NCI-H526 (cell line): ENCODE measurements at places on chromosomes 1 and 21.

- no peak for DNase-seq
These were observed 7.5 kb upstream of the TOMM20 start for GRCh38 chr1:235136111-235136510.

GRCh38 chr1:164617377-164618201 lies 58.6 kb downstream of the PBX1 start:
- peak; percentile 42 for DNase-seq

- no peak for DNase-seq
These were observed 1.8 kb downstream of the RD3 start for GRCh38 chr1:211490038-211490678.

DNA sequence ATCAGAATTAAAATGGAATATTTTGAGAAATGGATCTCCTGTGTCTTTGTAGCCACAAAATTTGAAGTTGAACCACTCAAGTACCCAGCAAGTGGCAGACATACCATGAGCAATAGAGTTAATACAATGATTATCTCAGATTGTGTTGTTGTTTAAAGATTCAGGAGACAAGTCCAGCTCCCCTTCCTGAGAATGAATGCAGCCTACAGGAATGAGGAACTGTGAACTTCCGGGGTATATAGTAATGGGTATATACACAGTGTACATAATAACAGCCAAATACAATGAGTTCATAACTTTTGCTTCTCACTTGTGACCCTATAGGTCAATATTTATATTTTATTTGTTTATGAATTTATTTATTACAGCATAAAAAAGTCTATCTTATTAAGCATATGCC lies 445.0 kb downstream of the SETD4 start:
- no peak for DNase-seq

DNA sequence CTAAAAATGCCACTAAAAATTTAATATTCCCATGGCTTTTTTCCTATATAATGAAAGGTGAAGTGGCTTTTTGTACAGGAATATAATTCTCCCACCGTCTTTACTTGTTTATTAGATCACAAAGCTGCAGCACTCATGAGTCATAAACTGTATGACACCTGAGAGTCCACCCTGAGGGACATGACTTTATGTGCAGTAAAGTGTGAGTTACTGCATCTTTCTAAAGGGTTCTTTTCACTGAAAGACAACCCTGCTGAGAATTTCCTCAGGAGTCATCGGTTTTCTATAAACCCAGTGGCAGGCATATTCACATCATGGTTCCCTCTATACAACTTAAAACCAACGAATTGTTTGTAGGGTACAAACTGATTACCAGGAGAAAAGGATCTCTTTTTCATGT lies 77.4 kb downstream of the APP start:
- no peak for DNase-seq

DNA sequence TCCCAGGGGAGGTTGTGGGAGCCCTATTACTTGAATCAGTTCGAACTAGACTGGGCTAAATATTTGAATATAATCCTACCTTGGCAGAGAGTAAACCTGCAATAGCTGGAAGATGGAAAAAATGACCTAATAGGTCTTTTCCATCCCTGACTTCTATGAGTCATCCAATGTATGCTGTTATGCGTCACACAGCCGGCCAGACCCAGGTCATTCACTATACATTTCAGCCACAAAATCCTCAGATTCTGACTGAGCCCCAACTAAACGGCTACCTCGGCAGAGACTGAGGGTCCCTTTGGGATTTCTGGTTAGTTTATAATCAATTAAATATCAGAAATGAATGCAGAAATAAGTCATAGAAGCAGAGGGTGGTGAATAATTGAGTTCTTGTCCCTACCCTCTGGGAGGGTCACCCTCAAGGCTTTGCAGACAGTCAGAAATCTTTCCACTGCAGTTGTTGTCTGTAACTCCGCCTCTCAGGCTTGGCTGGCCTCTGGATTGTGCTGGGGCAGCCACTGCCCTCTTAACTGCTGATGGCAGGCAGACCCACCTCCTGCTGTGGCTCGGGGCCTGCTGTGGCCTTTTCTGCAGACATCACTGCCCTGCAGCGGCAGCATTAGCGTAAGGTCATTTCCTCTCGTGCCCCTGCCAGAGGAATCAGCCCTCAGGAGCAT lies 240.5 kb downstream of the TGFB2 start:
- DNase-seq, result no peak

DNA sequence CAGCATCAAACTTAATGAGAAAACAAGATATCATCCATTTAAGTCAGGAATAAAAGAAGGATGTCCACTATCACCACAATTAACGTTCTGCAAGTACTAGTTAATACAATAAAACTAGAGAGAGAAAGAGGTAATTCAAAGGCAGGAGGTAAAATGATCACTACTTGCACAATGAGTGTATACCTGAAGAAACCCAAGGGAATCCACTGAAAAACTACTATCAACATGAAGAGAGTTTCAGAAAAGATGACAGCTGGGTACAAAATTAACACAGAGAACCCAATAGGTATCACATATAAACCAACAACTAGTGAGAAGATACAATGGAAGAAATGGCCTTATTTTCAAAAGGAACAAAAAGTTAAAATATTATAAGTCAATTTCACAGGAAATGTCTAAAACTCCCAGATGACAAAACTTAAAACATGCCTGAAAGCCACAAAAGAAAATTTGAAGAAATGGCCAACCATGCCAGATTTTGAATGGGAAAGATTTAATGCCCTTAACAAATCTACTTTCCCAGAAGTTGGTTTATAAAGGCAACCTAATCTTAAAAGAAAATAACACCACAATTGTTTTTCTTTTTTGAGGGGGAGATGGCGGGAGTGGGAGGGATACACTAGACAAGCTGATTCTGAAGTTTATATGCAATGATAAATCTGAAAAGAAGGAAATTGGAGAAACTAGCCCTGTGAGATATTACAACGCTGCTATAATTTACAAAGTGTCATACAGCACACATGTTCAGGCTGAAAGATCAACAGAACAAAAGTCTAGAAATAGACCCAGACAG lies 17.8 kb downstream of the VPS26C start:
- DNase-seq, result no peak

DNA sequence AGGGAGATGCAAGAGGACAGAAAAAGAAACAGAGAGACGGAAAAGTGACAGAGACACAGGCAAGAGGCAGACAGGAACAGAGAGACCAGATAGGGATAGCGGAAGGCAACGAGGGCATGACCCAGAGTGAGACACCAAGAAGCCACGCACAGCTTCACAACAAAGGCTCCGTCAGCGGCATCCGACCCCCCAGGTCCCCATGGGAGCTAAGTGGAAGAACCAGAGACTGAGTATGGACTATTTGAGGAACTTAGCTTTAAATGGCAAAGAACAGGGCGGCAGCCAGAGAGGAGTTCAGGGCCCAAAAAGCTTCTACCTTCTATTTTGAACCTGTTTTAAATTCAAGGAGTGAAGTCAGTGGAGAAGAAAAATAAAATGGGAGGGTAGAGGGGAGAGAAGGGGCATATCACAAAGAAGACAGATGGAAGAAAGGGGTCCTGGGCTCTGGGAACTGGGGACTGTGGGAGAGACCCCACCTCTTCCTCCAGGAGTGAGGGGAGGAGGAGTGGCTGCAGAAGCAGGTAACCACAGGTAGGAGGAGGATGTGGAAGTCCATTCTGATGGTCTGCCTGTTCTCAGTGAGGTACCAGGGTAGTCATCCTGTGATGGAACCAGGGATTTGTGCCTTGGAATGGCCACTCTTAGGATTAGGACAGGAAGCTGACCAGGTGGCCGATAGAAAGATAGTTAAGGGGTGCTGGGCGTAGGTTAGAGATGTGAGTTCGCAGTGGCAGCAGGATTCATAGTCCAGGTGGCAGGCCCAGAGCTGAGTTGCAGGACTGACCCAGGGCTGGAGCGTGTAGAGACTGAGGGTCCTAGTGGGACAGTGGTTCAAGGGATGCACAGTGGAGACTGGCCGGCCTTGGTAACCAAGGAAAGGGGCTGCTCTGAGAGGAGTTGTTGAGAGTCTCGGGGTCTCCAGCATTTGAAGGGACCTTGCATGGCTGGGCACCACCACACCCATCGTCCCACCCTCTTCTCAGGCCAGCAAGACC lies 37.7 kb downstream of the CSMD2 start:
- no peak for DNase-seq

DNA sequence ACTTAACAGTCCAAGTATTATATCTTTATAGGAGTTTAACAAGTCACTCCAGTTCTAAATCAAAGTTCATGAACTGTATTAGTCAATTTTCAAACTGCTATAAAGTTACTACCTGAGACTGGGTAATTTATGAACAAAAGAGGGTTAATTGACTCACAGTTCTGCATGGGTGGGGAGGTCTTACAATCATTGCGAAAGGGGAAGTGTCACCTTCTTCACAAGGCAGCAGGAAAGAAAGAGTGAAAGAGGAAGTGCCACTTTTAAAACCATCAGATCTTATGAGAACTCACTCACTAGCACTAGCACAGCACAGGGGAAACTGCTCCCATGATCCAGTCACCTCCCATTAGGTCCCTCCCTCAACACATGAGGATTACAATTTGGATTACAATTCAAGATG lies 70.0 kb downstream of the CLCA4 start:
- no peak for DNase-seq

DNA sequence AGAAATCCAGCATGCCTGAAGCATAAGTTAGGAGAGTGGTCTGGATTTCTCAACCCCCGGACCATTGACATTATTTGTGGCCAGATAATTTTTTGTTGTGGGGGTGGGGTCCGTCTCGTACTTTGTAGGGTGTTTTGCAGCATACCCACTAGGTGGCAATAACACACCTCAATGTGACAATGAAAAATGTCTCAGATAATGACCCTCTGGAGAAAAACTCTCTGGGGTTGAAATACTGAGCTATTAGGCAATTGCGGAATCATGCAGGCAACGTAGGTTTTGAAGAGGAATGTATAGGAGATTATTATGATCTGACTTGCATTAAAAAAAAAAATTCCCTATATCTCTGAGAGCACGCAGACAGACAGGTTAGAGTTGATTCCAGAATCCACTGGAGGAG lies 25.3 kb upstream of the RRP15 start:
- DNase-seq, result peak; percentile 27

- no peak for DNase-seq
These were observed 29.5 kb downstream of the KCNA3 start for GRCh38 chr1:110645211-110645610.

DNA sequence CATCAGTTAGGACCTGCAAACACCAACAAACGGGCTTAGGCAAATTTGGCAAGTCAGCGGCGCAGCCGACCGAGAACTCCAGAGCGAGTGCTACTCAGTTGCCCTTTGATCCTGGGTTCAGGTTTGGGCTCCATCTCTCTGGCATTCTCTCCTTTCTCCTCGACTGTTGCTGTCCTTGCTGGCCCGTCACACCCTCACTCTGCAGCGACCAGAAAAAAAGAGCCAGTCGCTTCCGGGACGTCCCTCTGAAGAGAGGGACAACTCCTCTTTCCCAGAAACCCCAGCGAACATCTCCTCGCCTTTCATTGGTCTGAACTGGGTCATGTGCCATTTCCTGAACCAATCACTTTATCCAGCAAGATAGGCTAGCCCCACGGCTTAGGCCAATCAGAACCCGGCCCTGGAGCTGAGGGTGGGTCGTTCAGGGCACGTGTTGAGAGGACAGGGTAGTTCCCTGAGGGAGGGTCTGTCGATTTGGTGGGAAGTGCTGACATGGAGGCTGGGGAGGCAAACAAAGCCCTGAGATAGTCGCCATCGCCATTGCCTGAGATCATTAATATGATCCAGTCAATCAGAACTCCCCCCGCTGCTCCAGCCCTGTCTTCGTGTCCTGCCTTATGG lies 113.7 kb downstream of the PTPRU start:
- DNase-seq, result peak; percentile 21

GRCh38 chr1:62508187-62508758 lies 71.4 kb downstream of the USP1 start:
- DNase-seq, result peak; percentile 60

DNA sequence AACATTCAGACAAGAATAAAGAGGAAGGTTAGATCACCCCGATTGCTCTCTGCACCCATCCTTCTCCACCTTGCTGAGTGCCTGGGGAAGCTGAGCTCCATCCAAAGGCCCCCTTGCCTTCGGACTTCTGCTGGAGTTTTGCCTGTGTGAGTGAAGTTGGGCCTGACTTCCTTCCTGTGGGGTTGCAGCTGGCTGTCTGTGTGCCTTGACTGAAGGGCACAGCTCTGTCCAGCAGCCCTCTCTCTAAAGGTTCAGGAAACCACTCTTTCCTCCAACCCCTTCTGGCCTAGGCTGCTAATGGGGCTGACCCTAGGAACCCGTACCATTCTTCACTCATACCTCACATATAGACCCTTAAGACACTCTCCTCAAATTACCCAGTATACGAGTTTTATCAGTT lies 173.4 kb upstream of the HMCN1 start:
- no peak for DNase-seq

- peak; percentile 38 for DNase-seq
These were observed 151.5 kb downstream of the FCRL5 start for GRCh38 chr1:157400766-157401165.

GRCh38 chr1:109910963-109911798 lies 532 bp downstream of the CSF1 start:
- DNase-seq, result no peak

DNA sequence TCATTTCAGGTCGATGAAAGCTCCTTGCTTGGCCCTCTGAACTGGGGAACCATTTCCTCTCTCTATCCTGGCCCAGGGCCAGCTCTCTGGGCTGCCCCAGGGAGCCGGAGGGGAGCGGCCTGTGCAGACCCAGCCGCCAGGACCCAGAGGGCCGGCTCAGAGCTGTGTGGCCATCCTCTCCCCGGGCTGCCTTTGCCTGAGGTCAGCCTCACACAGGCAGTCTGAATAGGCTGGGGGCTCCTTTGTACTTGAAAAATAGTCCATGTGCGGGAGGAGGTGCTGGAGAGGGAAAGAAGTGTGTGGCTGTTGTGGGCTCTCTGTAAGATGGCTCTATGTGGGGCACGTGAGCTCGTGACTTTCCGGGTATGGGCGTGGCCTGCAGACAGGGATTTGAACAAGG lies 275.1 kb upstream of the VAMP3 start:
- no peak for DNase-seq

- DNase-seq, result no peak
These were observed 71.4 kb upstream of the ABCG1 start for GRCh38 chr21:42147386-42148020.

- DNase-seq, result no peak
These were observed 56.1 kb downstream of the SLAMF6 start for GRCh38 chr1:160466961-160467360.
